ENCODE measurements at places on chromosomes 7 and 10. TPM values are rescaled to one million over a fixed set of nuclear protein-coding genes. Genes with fewer than 3 reads are reported as not detected.

GRCh38 chr7:130294314-130294713 lies 1.4 kb downstream of the CPA4 start:
- no peak for DNase-seq

DNA sequence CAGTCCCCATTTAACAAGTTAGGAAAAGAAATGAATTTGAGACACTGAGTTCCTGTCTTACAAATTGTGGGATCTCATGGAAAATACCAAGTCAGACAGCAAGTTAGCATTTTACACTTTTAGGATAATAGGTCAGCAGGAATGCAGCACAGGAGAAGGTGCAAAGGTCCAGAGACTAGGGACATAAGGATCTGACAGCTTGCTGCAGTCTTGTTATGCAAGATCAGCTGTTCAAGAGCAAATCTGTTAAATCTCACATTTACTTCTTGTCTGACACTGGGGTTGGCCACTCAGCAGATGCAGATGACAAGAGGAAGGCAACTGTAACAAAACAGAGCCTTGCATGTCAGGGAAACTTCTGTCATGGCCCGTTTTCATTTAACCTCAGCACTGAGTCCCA lies 239.6 kb downstream of the PHF14 start:
- no peak for DNase-seq

Gene IL2RA
- not detected for total RNA-seq

Gene CDH23
- total RNA-seq, result 0.53 TPM

Gene PNLIPRP1
- not detected for total RNA-seq

DNA sequence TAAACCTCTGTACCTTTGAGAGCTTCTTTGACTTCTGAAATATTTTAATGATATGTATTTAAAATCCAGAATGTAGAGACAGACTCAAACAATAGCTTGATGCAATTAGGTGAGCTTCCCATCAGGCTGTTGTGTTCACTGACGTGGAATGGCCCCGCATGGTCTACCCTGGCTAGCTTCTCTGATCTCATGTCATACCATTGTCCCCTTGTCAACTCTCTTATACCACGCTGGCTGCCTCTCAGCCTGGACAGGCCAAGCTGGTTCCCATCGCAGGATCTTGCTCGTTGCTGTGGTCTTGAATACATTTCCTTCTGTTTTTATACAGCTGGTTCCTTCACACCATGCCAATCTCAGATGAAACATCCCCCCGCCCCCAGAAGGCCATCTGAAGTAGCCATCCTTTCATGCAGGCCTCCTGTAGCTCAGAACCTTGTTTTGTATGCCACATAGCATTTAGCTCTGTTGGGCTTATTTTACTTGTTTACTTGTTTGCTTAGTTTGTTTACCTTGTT lies 84.2 kb downstream of the FANK1 start:
- DNase-seq, result no peak

All from progenitor cell of endocrine pancreas (in vitro differentiated cells).